ENCODE measurements at places on chromosomes 11 and 22.

DNA sequence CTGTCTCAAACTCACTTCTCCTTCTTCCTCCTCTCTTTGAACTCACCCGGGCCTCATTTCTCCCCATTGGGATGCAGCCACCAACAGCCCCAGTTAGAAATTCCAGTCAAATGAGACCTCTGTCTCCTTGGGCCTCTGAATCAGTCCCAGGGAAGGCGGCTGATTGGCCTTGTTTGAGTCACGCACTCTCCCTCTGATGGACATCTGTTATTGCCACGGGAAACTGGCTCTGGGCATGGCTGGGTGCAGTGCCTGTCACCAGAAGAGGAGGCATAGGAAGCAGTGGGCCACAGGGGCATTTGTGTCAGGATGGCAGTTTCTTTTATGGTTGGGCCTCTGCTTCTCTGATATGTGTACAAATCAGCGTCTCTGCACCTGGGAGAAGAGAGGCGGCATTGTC is 9.6 kb upstream of the WNT11 start:
- peak; percentile 29 for DNase-seq

- no peak for DNase-seq
These were observed 55.6 kb upstream of the LARGE1 start for GRCh38 chr22:33975841-33976240.

- no peak for DNase-seq
These were observed 1085.5 kb downstream of the BRD1 start for GRCh38 chr22:48742191-48742555.

GRCh38 chr11:70595452-70595851 is 197.1 kb downstream of the CTTN start:
- DNase-seq, result no peak

- no peak for DNase-seq
These were observed 119.2 kb downstream of the TMEM135 start for GRCh38 chr11:87156970-87157369.

- no peak for DNase-seq
These were observed 535.9 kb upstream of the FAT3 start for GRCh38 chr11:91688672-91689071.

- DNase-seq, result no peak
These were observed 9.2 kb downstream of the RRP8 start for GRCh38 chr11:6594142-6594768.

DNA sequence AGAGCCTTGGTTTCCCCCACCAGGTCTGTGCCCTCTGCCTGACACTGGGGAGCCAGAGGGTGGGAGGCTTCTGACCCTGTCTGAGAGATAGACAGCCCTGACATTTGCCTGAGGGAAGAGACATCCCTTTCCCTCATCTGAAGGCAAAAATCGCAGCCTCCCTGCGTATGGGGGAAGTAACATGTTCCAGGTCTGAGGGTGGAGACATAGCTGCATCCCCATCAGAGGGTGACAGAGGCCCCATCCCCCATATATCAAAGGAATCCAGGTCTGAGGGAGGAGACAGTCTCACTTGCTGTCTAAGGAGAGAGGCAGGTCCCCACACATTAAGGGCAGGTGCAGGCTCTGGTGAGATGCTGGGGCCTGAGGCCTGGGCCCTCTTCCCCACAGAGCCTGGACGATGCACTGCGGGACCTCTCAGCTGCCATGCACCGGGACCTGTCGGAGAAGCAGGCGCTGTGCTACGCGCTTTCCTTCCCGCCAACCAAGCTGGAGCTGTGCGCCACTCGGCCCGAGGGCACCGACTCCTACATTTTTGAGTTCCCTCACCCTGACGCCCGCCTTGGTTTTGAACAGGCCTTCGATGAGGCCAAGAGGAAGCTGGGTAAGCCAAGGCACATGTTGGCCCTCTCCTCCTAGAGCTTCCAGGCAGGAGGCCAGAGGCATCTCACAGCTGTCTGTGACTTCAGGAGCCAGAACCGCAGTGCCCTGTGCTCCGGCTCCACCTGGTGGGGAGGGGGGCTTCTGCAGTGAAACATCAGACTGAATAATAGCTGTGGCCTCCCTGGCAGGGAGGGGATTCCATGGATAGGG is 16.1 kb upstream of the RELT start:
- no peak for DNase-seq
